Psoas muscle (tissue), 8 donors: ENCODE measurements at places on chromosomes 7 and 10. TPM values are rescaled to one million over a fixed set of nuclear protein-coding genes. Genes with fewer than 3 reads are reported as not detected.

DNA sequence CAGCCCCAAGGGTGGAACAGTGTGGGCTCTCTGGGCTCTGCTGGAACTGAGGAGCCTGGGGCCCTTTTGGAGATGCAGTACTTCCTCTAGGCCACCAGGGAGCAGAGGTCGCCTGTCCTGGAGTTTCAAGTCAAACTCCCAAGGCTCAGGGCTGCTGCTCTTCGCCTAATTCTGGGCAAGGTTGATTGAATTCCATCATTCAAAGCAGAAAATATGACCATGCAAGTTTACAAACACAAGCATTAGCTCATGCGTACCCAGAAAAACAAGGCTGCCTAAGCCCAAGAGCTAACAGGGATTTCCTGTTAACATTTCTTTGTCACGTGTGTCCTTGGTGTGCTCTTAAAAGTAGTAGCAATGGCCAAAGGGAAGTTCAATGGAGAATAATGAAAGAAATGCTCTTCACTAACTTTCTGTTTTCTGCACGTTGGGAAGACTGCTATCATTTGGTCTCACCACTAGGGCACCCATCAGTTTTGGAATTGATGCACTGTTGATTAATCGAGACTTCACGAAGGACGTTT lies 20.1 kb downstream of the LDB3 start:
- DNase-seq = peak; percentile 77
- H3K4me1 ChIP-seq = peaks cover 66% of the 10 kb centered on the region
- no peaks in the 10 kb centered on the region for H3K27me3 ChIP-seq
- no peak overlapping the region for H3K27ac ChIP-seq
- H3K36me3 ChIP-seq = peaks cover 74% of the 10 kb centered on the region

Gene SOSTDC1
- total RNA-seq = not detected

Gene GSTO2
- total RNA-seq = 1.4 TPM

Gene PAX4
- total RNA-seq = not detected

DNA sequence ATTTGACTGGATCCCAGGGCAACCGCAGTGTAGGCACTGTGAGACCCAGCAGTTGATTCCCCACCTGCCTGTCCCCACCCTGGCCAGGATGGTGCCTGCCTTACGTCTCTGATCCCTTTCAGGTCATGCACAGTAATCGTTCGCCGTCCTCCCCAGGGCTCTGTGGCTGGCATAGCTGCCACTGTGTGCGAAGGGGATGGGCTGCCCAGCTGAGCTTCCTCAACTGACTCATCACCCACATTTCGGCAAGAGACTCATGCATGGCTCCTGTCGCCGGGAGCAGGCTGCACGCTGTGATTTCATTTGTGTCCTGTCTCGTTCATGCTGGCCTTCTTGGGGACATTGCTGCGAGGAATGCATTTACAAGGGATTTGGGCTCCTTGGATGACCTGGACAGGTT lies 252.4 kb downstream of the KLF6 start:
- no peak for DNase-seq
- peaks cover 6% of the 10 kb centered on the region for H3K4me1 ChIP-seq
- H3K27ac ChIP-seq = no peak overlapping the region
- H3K36me3 ChIP-seq = no peaks in the 10 kb centered on the region
- no peak overlapping the region for H3K4me3 ChIP-seq
- H3K27me3 ChIP-seq = no peaks in the 10 kb centered on the region

Gene CABCOCO1
- not detected for total RNA-seq

Gene NPY
- not detected for total RNA-seq

DNA sequence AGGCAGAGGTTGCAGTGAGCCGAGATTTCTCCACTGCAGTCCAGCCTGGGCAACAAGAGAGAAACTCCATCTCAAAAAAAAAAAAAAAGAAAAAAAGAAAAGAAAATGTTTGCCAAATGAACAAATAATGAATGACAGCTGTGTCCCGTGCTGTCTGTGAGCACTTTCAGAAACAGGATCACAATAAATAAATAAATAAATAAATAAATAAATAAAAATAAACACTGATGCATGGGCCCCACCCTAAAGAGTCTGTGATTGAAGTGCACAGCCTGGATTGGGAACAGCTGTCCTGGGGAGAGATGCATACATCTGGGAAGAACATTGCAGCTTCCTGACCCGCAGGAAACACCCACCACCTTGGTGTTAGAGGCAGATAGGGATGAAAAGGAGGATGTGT lies 123.6 kb downstream of the NPTX2 start:
- no peaks in the 10 kb centered on the region for H3K4me1 ChIP-seq
- no peaks in the 10 kb centered on the region for H3K27me3 ChIP-seq
- no peak for DNase-seq
- no peak overlapping the region for H3K4me3 ChIP-seq
- H3K27ac ChIP-seq = no peak overlapping the region

DNA sequence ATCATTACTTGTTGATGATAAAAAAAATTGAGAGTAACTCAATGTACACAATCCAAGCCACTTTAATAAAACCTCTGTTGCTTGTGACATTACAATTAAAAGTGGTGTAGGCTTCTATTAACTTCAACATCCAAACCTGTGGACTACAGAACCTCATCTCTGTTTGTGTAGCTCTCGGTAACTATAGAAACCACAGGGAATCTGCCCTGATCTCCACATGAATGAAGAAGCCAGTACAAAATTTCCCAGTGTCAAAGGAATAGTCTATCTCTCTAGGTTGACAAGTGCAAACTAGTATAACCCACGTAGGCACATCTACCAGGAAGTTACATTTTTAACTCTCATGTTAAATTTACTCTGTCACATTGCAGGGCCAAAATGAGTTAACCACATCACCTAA lies 204.3 kb downstream of the CHCHD3 start:
- H3K4me3 ChIP-seq = no peak overlapping the region
- H3K27ac ChIP-seq = no peak overlapping the region
- no peaks in the 10 kb centered on the region for H3K27me3 ChIP-seq
- no peaks in the 10 kb centered on the region for H3K36me3 ChIP-seq
- no peak for DNase-seq

DNA sequence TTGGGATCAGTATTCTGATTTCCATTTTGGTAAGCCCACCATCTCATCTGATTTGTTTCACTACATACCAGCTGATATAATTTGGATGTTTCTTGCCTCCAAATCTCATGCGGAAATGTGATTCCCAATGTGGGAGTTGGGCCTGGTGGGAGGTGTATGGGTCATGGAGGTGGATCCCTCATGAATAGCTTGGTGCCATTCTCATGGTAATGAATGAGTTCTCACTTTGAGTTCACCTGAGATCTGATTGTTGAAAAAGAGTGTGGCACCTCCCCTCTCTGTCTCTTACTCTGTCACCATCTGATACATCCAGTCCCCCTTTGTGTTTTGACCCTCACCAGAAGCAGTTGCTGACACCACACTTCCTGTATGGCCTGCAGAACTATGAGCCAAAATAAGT lies 347.3 kb downstream of the ARL4A start:
- H3K4me3 ChIP-seq = no peak overlapping the region
- no peaks in the 10 kb centered on the region for H3K4me1 ChIP-seq
- no peaks in the 10 kb centered on the region for H3K27me3 ChIP-seq
- no peak overlapping the region for H3K27ac ChIP-seq
- no peak for DNase-seq

- no peaks in the 10 kb centered on the region for H3K27me3 ChIP-seq
- no peak overlapping the region for H3K4me3 ChIP-seq
Measured at GRCh38 chr10:56646329-56647111, 285.5 kb upstream of the ZWINT start.
